GM12892 (cell line): ENCODE measurements at places on chromosomes 2 and 18.

DNA sequence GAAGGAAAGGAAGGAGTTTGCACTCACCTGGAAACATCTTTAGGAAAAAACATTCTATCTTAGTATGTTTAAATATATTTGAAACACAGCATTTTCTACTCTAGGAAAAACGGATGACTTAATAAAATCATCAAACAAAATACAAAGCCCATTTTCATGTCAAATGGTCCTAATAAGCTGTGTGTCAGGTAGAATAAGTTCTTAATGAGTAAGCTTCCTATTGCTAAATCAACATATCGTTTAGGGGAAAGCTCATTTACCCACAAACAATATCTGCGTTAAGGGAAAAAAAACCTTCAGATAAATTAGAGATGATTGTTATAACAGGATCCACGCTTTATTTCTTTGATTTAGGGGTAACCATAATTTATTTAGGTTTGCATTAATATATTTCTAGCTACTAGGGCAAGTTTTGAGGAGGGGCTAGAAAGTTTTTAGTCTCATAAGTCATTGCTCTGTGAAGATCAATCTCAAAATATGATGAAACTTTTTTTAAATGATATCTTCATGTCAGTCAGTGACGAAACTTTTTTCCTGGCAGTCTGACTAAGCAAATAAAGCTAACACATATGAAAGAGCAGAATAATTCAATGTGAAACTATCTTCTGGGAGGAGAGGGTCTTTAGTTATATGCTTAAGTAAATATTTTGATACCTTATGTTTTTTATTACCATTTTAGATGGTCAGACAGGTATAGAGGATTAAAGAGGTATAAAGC lies 147.1 kb downstream of the WDSUB1 start:
- no peak for DNase-seq

- no peak for DNase-seq
Observed at GRCh38 chr2:32622570-32623310, 5.1 kb upstream of the TTC27 start.

- no peak for DNase-seq
Observed at GRCh38 chr18:48721312-48721711, 182.5 kb downstream of the CTIF start.

DNA sequence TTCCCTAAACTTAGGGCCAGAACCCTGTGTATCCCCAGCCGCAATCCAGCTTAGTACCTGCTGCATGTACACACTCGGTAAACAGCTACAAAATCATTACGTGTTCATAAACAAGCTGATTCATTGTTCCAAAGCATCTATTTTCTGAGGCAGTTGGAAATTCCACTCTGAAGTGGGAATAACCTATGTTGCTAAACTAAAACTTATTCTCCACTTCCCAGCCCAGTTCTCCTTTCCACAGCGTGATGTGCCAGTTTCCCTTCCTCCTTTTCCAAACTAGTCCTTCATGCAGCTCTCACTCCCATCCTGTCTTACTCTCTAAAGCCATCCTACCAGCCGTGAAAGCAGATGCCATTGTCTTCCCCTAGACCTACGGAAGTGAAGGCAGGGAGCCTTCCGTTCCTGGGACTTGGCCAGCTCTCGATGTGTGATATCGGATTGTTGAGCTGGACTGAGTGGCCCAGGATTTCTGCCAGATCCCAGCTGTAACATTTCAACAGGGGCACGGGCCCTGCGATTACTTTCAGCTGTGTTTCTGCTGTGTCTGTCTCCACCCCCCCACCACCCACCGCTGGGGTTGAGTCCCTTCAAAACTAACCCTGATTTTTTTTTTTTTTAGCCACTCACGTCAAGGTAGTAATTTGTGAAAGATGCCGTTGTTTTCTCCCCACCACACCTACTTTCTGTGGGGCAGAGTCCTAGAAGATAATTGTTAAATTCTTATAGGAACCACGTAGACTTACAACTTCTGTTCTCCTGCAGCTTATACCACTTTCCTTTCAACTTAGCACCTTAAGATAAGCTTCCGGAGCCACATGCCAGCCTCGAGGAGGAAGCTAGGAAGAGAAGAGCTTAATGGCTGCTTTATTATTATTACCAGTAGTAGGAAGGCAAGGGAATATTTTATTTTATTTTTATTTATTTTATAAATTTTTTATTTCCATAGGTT lies 100.9 kb downstream of the CRIM1 start:
- no peak for DNase-seq

- DNase-seq: no peak
Observed at GRCh38 chr18:79409313-79409712, 13.6 kb downstream of the NFATC1 start.

- no peak for DNase-seq
Observed at GRCh38 chr2:118738524-118739308, 108.7 kb downstream of the EN1 start.

DNA sequence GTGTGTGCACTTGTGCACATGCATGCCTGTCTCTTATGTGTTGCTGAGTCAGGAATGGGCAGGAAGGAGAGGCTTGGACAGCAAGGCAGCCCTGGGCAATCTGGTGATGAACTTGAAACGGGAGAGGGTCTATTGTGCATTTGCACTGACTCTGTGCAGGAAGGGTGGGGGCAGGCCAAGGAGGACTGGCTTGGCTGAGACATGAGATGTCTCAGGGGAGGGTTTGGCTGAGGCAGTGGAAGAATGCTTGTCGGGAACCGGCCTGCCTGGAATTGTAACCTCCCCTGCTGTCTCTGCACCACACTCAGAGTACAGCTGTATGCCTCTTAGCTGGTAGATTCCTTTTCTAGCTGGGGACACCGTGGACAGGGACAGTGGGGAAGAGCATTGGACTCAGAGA lies 176.1 kb upstream of the TNP1 start:
- no peak for DNase-seq

- DNase-seq: no peak
Observed at GRCh38 chr2:109538546-109538945, 75.2 kb downstream of the SEPTIN10 start.

GRCh38 chr18:69715191-69715795 lies 232.4 kb downstream of the CD226 start:
- DNase-seq: no peak

DNA sequence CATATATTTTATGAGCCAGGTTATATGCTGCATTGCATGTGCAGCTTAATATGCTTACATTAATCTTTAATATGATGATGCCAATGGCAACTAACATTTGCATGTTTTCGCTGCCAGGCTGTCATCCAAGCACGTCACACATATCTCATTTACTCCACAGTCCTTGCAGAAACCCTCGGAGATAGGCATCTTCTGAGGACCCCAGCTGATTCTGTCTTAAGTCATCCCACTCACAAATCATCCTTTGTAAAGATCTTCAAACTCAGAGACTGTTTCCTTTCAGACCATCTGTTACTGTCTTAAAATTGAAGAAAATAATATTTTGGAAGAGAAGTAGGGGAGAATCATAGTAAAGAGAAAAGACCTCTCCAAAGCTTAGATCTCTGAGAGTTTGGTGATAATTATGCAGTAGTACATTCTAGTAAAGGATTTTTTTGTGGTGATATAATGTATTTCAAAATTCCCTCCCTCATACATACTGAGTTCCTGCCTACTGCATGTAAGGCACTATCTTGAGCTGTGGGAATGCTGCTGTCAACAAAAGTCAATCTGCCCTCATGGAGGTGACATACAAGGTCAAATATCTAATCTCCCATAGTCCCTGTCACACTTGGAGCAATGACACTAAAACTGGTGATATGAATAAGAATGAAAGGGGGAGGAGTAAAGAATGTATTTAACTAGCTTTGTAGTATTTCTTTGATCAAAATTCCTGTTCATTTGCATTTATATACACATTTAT lies 11.0 kb downstream of the ITGA4 start:
- no peak for DNase-seq

DNA sequence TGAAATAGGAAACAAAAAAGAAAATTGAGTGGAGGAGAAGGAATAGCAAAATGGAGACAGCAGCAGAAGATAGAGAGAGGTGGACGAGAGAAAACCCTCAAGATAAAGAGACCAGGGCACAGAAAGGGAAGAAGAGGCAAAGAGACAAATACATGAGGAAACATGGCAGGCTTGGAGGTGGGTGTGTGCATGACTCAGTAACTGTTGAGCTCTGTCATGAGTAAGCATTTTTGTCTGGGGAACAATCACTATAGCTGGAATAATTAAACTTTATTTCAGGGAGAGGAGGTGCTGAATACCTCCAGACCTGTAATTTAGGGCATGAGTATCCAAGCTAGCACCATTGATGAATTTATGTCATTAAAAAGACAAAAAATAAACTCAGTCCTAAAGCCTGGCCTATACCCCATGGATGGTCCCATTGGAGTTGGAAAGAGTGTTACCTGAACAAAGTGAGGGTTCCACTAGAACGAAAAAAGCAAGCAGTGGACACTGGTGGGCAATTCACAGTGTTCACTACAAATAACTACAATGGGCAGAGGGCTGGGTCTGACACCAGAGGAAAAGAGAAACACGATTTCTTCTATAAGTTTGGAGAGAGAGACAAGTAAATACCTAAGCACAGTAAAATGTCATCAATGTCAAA lies 145.5 kb downstream of the ADCYAP1 start:
- DNase-seq: no peak

DNA sequence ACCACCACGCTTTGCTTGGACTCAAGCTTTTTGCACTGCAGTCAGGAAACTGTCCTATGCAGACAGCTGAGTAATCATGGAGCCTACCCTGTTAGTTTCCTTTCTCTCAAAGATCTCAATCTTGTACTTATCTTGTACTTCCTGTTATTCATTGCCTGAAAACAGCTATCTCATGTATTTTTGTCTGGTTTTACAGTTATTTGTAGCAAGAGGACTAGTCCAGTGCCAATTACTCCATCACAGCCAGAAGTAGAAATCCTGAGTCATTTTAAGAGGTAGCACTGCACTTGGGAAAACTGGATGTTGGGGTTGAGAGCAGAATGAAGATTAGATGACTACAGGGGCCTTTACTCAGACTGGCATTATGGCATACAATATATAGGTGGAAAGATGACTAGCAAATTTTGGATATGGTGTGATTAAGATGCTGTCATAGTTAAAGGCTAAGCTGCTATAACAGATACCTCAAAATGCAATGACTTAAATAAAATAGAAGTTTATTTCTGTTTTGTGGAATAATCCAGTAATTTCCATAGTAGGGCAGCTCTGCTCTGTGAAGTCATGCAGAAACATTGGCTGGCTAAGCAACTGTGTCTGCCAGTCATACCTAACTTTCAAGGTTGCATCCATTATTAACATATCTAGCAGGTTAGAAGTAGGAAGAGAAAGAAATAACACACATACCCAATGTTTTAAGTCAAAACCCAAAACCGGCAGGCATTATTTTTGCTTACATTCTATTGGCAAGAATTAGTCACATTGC lies 21.1 kb upstream of the CHMP3 start:
- no peak for DNase-seq

- no peak for DNase-seq
Observed at GRCh38 chr18:78656346-78656925, 323.2 kb upstream of the SALL3 start.

- no peak for DNase-seq
Observed at GRCh38 chr2:196383799-196384198, 212.4 kb upstream of the STK17B start.

- no peak for DNase-seq
Observed at GRCh38 chr2:132978840-132979239, 308.8 kb upstream of the LYPD1 start.

DNA sequence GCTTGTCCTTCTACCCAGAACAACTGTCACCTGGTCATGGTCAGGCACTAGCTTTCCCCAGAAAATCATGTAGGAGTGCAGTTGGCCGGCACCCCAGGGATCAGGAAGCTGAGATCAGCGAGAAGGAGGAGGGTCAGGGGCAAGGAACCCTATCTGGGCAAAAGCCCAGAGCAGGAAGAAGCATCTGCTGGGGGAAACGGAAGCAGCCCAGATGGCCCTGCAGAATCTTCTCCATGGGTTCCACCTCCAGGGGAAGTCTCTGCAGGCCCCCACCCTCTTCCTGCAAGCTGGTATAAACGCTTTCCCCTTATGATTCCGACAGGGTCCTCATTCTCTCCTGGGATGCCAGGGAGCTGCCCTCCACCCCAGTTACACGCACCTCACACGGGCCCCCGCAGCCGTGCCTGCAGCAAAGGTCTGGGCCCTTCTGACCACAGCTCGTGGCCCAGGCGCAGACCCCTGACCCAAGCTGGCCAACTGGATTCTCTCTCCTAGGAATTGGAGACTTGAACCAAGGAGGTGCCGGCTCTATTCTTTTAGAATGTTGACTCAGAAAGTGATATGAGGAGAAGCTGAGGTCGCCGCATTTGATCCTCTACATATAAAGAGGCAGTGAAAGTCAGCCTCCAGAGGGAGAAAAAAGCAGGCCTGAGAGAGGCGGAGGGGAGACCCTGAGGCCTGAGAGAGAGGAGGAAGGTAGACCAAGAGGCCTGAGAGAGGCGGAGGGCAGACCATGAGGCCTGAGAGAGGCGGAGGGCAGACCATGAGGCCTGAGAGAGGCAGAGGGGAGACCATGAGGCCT lies 71.0 kb downstream of the STPG4 start:
- DNase-seq: no peak

DNA sequence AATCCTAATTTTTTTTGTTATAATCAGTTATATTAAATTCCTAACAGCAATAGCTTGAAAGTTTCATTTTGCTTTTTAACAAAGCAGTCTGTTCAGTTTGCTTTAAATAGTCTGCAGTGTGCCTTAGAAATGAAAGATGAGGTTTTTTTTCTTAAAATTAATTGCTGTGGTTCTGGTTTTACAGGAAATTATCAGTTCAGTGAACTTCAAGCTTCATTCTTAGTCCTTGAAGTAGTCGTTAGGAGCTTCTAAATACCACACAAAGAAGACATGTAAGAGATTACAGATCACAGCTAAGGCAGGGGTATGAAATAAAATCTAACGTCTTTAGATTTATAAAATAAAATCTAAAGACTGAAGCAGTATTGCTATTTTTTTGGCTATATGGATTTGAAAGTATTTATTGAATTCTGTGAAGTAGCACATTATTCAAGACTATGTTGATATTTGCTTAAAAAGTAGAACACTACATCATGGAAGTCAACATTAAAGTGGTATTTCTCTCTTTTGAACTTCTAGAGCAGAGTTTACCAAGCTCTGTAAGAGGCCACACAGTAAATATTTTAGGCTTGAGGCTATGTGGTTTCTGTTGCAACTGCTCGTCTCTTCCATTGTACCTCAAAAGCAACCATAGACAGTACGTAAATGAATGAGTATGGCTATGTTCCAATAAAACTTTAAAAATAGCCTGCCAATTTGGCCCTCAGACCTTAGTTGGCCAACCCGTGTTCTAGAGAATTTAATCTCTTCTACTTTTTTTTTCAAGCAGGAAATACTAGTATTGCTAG lies 81.5 kb upstream of the STON1 start:
- DNase-seq: no peak
